ENCODE measurements at places on chromosomes 16 and 17.

DNA sequence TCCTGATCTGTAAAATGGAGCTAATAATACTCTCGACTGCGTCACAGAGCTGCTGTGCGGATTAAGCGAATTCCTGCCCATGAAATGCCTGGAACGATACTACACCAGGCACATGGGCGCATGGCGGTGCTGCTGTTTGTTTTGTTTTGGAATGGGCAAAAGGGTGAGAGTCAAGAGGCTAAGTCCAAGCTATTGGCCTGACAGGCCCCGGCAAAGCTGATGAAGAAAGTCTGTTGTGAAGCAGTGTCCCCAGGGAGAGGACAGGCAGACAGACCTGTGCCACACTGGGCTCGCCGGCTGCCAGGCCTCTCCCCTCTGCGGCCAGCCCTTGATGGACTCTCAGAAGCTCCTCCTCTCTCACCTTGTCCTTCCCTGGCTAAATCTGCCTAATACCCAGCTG, 31.3 kb upstream of the RASD1 start:
- no peak for DNase-seq

GRCh38 chr17:13702266-13702665, 100.5 kb upstream of the HS3ST3A1 start:
- DNase-seq, result no peak

DNA sequence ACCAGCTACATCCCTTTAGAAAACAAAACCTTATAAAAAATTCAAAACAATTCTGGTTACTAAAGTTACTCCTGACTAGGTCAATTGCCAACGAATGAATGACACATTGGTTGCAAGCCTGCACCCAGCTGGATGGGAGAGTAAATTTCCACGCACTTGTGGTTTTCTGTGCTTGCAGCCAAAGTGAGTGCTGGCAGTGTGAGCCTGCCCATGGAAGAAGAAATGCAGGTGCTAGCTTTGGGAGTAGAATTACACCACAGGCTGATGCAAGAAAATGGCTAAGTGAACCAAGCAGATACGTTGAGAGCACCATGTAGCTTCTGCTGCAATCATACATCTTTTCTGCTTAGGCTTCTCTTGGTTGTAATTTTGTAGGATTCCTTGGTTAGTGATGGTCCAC, 74.6 kb downstream of the SYCE1L start:
- no peak for DNase-seq

GRCh38 chr17:62901544-62901943, 64.5 kb upstream of the TANC2 start:
- no peak for DNase-seq

- no peak for DNase-seq
These were observed 239.9 kb downstream of the PRKCA start for GRCh38 chr17:66542129-66542966.

DNA sequence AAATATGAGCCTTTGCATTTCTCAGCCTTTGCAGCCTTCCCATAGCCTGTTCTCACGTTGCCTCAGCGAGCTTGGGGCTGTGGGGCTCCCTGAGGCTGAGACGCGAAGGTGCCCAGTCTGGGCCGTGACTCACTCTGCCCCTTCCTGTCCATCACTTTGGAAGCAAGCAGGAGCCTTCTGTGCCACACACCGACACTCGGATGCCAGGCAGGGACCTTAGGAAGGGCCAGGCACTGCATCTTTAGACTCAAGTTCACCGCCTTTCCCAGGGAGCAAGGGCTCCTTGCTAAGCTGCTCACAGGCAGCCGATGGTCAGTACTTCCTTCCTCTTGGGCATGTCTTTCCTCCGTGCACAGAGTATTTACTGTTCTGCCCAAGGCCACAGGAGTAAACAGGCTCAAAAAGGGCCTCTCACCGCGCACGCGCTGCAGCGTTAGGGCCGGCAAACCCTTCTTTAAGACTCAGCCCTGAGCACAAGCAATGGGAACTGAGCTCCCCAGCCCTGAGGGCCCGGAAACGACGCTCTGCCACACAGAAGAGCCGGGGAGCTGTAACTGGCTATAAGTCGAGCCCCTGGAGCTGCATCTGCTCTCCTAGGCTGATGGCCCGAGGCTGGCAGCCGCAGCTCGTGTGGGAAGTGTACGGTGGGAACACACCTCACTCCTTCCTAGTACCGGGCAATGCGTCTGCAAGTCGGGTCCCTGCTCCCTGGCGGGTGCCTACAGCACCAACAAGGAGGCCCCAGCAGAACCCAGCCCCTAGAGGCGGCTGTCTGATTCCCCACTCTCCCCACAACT, 7.2 kb downstream of the TIMM22 start:
- no peak for DNase-seq

DNA sequence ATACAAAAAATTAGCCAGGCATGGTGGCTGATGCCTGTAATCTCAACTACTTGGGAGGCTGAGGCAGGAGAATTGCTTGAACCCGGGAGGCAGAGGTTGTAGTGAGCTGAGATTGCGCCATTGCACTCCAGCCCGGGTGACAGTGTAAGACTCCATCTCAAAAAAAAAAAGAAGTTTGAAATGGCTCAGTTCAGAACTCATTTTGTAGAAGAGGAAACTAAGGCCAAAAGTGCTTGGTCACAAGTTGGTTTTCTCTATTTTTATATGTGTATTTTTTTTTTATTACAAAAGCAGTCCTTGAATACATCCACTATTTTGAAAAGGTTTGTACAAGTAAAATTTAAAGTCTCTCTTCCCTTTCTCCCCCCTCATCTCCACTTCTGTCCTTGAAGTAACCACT, 5.5 kb downstream of the TAC4 start:
- DNase-seq, result no peak

DNA sequence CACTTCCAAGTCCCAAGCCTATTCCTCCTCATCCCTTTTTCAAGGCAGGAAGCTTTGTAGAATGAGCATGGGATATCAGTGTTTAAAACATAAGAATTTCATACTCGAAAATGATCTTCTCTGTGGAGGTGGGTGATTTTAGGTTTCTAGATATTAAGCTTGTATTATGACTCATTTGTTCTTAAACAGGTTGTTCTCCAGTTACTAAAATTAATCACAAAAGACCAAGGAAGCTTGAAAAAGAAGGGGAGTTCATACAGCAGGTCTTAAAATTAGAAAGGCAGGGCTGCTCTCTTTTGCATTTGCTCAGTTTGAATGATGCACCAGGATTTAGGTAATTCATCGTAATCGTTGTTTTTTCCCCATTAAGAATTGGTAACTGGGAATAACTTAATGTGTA, 208.7 kb downstream of the PRKCA start:
- no peak for DNase-seq

DNA sequence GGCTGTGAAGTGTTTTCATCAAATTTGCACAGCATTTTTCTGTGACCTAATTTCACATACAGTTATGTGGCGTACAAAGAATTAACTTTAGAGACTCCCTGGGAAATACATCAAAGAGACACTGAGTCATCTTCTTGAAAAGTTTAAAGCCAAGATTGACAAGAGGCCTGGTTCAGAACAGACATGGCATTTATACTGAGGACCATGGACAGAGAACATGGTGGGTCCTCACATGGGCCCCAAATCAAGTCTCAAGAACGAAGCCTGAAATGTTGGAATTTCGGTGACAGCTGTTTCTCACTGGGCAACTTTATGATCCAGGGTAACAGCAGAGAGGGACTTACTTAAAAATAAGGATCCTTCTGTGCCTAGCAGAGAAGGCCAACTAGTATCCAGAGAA, 311.5 kb upstream of the KCNJ16 start:
- DNase-seq, result no peak
